ENCODE measurements at places on chromosomes 6 and 20.

DNA sequence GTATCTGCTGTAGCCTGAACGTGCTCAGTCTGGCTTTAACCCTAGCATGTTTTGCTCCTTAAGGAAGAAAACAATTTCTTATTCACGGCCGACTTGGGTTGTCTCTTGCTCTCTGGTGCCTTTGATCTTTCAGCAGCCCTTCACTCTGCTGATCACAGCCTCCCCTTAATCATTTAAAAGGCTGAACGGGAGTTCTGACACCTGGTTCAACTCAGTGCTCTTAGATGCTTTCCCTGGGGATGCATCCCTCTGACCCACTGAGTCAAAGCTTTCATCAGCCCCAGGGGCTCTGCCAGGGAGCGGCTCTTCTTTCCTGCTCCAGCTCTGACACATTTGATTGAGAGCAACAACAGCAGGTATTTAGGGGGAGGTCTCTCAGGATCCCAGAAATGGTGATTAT, 79.0 kb upstream of the FYN start:
- no peak for DNase-seq

DNA sequence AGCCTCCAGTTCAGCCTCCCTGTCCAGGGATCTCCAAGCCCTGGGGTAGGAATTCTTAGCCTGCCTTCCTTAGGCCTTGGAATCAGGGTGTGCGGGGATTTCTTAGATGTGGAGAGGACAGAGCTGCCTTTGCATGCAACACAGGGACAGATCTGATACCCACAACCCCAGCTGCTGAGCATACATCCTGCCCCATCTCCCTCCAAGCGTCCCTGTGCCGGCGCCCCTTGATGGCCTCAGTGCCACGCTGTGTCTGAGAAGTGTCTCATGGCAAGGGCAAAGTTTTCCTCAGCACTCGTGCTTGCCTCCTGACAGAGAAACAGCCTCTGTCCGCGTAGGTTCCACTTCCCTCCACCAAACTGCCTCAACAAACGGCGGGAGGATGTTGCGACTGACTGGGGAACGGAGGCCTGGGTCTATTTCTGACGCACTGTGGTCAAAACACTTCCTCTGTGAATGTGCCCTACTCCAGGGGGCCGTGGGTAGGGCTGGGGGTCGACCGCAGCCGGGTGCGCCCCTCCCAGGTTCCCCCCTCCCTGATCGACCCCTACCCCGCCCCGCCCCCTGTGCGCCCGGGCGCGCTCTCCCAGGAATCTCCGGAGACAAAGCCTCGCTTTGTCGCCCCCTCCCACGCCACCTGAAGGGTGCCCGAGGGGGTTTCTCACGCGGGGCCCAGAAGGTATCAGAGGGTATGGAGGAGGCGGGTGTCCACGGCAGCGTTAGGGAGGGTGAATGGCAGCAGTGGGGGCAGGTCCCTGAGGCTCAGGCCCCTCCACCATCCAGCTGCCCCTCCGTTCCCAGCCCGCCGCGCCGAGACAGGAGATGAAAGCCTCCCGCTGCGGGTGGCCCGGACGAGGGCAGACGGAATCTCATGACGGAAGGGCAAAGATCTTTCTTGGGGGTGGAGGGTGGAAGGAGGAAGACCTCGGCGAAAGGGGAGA, 806 bp downstream of the MICAL1 start:
- peak; percentile 61 for DNase-seq

DNA sequence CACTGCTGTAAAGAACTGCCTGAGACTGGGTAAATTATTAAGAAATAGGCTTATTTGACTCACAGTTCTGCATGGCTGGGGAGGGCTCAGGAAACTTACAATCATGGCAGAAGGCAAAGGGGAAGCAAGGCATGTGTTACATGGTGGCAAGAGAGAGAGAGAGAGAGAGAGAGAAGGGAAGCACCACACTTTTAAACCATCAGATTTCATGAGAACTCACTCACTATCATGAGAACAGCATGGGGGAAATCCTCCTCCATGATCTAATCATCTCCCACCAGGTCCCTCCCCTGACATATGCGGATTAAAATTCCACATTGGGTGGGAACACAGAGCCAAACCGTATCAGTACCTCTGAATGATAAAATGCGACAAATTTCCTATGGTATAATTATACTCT, 203.9 kb upstream of the MARCKS start:
- no peak for DNase-seq

DNA sequence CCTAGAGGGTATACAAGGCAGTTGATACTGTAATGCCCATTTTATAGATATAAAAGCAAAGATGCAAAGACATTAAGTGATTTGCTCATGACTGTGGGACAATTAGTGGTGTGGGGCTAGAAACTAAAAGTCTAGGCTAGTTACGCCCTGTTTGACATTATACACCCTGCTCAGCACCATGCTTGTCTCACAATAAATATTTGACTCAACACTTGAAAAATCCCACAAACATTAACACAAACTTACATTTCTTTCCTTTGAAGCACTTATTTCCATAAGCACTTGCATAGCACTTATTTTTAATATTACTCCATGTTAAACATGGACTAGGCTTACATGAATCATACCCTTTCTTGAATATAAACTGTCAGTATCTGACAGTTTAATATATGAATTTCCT, 36.5 kb upstream of the SNRPB2 start:
- no peak for DNase-seq

GRCh38 chr6:79704200-79704599, 73.1 kb downstream of the SH3BGRL2 start:
- DNase-seq: no peak

DNA sequence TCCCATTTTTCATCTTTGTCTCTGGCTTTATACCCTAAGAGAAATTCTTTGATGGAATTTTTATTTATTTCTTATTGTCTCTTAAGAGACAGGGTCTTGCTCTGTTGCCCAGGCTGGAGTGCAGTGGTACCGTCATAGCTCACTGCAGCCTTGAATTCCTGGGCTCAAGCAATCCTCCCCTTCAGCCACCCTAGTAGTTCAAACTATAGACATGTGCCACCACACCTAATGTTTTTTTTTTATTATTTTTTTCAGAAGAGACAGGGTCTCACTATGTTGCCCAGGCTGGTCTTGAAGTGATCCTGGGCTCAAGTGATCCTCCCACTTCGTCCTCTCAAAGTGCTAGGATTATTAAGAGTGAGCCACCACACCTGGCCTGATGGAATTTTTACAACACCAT, 40.5 kb downstream of the FKBP5 start:
- DNase-seq: no peak

- no peak for DNase-seq
Measured at GRCh38 chr20:20454367-20454766, 86.5 kb downstream of the INSM1 start.

DNA sequence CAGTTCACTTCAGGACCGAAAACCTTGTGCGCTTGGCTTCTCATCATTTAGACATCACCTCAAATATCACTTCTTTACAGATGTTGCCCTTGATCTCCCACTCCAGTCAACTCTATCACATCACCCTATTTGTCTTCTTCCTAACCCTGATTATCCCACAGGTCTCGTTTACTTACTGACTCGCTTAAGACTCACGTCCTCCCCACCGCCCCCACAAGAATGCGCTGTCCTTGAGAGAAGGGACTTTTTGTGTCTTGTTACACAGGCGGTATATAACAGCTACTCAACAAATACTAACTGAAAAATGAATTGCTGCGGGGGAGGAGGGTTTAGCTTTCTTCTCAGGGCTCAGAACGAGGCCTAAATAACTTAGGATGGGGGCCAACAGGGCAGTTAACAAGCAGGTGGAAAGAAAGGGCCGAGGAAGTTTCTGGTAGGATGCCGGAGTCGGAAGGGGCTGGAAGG, 527 bp downstream of the TOMM34 start:
- peak; percentile 56 for DNase-seq

GRCh38 chr6:3221578-3221977, 5.9 kb downstream of the TUBB2B start:
- DNase-seq: no peak

DNA sequence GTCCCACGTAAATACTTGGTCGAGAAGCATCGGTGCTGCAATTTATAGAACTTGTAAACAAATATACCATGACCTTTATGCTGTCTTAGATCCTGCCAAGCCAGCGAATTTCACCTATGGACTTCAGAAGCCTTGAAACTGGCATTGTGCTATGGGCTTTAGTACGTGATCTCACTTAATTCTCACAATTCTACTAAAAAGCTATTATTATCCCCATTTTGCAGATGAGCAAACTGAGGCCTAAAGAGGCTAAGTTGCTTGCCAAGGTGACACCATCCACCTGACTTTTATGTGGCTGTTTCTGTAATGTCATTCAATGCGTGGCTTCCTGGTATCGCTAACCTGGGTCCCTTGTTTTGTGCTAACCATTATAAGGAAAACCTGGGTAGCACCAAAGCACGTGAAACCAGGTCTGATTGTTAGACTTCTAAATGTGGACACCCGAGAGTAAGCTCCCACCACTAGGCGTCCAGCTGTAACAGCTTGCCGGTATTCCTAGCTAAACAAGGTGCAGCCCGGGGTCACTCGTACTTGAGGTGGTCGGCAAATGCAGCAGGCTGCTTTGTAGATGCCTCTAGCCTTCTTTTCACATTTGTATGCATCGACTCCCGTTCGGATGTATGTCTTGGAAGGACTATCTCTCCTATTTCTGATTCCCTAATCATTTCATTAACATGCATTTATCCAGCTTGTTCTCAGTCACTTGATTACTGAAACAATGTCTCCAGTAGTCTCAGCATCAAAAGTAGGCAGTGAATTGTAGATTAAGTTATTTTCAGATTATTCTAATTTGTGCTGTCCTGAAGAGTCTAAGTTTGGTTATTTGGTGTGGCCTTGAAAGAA, 1.1 kb downstream of the SYNJ2 start:
- peak; percentile 40 for DNase-seq

GRCh38 chr6:112180095-112180820, 74.1 kb downstream of the LAMA4 start:
- DNase-seq: peak; percentile 67

DNA sequence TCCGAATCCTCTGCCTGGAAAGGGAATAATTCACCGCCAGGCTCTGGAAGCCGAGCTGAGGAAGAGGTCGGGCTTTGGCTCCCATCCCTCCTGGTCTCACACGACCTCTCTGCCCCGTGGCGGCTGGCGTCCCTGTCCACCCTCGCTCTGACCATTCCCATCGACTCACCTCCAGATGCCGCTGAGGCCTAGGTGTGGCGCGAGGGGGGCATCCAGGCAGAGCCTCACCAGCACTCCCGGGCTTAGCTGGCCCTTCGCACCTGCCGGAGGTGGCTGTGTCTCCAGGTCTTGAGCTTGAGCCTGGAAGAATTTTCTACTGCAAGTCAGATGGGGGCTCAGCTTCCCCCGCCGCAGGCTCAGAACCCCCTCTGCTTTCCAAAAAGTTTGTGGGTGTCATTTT, 28.5 kb upstream of the SMOC2 start:
- no peak for DNase-seq

- no peak for DNase-seq
Measured at GRCh38 chr20:40776466-40777457, 87.7 kb upstream of the MAFB start.

DNA sequence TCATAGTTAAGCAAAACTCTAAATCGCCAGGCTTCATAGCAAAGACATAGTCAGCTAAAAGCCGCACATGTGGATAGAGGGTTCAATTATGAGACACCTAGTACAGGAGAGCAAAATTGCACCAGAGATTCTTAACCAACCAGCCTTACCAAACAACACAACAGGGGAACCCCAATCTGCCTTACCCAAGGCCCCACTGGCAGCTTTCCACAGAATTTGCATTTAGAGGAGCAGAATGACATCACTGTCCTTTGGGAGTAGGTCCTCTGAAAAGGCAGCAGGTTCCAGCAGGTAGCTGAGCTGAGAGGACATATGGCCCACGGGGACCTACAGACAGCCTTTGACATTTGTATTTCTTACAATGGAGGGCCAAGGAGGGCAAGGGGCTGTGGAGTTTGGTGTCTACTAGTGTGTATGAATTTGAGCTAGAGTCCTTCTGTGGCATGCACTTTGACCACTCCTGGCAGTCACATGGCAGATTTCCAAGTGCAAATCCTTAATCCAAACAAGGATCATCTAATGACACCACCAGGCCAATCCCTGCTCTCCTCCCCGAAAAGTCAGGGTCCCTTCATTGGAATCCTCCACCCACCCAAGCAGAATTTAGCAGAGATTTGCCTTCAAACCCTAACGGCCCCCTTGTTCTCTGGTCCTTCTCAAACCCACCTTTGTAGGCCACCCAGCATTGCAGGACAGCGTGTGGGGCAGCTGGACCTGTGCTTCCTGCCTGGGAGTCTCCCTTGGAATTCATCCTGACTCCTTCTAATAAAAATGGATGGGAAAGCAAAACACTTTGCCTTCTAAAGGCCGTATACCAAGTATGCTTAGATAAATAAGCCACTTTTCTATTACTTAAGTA, 171.2 kb upstream of the SUPT3H start:
- DNase-seq: peak; percentile 32

- no peak for DNase-seq
Measured at GRCh38 chr20:34537651-34538050, 20.9 kb upstream of the MAP1LC3A start.

DNA sequence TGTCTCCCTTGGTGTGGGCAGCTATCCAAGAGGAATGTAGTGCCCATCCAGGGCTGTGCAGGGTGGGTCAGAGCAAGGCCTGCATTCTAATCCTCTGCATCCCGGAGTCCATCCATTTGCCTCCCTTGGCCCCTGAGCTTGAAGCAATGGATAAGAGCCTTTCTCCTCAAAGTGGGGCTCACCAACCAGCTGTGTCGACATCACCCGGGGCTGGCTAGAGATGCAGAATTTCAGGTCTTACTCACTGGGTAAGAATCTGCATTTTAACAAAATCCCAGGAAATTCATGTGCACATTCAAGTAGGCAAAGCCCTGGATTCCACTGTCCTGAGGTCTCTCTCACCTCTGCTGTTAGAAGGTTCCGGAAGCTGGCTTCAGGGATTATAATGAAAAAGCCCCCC, 95.3 kb downstream of the MDGA1 start:
- no peak for DNase-seq

DNA sequence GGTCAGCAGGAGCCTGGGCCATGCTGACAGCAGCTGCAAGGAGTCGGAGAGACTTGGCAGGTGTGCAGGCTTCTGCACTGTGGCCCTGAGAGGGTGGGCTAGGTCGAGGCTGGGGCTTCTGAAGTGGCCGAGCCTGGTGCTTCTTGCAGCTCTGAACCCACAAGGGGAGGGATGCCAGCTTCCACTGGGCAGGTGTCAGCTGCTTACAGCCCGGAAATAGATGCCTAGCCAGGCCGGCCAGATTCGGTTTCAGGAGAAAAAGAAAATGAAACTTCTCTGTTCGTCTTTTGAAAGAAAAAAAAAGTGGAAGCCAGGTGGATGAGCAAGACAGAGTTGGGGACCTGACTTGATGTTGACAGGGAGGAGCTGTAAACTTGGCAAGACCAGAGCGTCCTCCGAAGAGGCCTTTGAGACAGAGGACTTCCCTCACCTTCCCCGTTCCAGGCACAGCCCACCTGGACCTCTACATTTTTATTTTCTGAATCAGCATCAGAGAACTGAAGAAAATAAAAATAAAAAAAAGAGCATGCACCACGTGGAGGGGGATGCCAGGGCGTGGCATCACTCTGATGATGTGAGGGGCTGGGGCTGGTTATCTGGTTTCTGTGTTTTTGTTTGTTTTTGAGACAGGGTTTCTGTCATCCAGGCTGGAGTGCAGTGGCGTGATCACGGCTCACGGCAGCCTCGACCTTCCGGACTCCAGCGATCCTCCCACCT, at the start of gene ZBP1:
Gene ZBP1, minus strand, starts transcription at position 153 of the 717 bp plus-strand sequence. Its CDS starts 131 bp downstream, at position 22.
- peak; percentile 98 for DNase-seq
